Colonic mucosa (tissue), 4 donors: ENCODE measurements at places on chromosomes 2 and 18. TPM values are rescaled to one million over a fixed set of nuclear protein-coding genes. Genes with fewer than 3 reads are reported as not detected.

GRCh38 chr2:29596584-29596983 lies 324.8 kb downstream of the ALK start:
- no peaks in the 10 kb centered on the region for H3K36me3 ChIP-seq
- no peaks in the 10 kb centered on the region for H3K4me1 ChIP-seq
- no peak overlapping the region for H3K4me3 ChIP-seq
- no peak for DNase-seq
- H3K27ac ChIP-seq: no peak overlapping the region

GRCh38 chr2:8886876-8887275 lies 49.5 kb upstream of the KIDINS220 start:
- DNase-seq: no peak
- no peak overlapping the region for H3K4me3 ChIP-seq
- H3K27ac ChIP-seq: no peak overlapping the region
- H3K4me1 ChIP-seq: peaks cover 7% of the 10 kb centered on the region
- H3K36me3 ChIP-seq: no peaks in the 10 kb centered on the region
- H3K27me3 ChIP-seq: no peaks in the 10 kb centered on the region

- H3K36me3 ChIP-seq: no peaks in the 10 kb centered on the region
- H3K4me3 ChIP-seq: no peak overlapping the region
- DNase-seq: no peak
- no peak overlapping the region for H3K27ac ChIP-seq
- no peaks in the 10 kb centered on the region for H3K4me1 ChIP-seq
- H3K27me3 ChIP-seq: no peaks in the 10 kb centered on the region
Measured at GRCh38 chr18:79495591-79496071, 99.9 kb downstream of the NFATC1 start.

DNA sequence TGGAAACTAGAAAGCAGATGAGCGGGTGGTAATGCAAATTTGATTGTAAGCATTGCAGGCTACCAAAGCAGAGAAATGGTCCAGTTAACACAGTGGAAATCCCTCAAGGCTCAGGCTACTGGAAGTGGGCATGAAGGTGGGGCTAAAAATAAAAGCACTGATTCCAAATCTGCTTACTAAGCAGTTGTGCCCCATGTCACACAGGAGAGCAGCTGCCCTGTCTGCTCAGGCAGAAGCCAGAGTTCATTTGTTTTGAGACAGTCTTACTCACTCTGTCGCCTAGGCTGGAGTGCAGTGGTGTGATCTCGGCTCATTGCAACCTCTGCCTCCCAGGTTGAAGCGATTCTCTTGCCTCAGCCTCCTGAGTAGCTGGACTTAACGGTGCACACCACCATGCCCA lies 42.5 kb upstream of the TSPYL6 start:
- no peak overlapping the region for H3K4me3 ChIP-seq
- no peak for DNase-seq
- H3K27ac ChIP-seq: no peak overlapping the region
- no peaks in the 10 kb centered on the region for H3K4me1 ChIP-seq

- H3K4me1 ChIP-seq: no peaks in the 10 kb centered on the region
- H3K27ac ChIP-seq: no peak overlapping the region
- DNase-seq: no peak
- H3K36me3 ChIP-seq: no peaks in the 10 kb centered on the region
- H3K4me3 ChIP-seq: no peak overlapping the region
Measured at GRCh38 chr2:214247531-214247930, 163.3 kb upstream of the VWC2L start.

DNA sequence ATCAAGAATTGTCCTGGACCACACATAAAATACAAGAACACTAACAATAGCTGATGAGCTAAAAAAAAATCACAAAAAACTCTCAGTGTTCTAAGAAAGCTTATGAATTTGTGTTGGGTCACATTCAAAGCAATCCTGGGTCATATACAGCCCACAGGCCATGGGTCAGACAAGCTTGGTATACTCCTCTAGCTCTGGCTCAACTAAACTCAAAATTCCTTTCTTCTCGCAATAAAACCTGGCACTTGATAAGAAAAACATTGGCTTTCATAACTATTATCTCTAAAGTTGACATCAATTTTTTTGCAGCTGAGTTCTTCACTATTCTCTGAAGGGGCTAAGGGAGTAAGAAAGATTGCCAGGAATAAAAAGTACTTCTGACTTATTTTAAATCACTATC lies 38.3 kb downstream of the FBXO48 start:
- no peaks in the 10 kb centered on the region for H3K4me1 ChIP-seq
- no peaks in the 10 kb centered on the region for H3K36me3 ChIP-seq
- no peaks in the 10 kb centered on the region for H3K27me3 ChIP-seq
- H3K27ac ChIP-seq: no peak overlapping the region

DNA sequence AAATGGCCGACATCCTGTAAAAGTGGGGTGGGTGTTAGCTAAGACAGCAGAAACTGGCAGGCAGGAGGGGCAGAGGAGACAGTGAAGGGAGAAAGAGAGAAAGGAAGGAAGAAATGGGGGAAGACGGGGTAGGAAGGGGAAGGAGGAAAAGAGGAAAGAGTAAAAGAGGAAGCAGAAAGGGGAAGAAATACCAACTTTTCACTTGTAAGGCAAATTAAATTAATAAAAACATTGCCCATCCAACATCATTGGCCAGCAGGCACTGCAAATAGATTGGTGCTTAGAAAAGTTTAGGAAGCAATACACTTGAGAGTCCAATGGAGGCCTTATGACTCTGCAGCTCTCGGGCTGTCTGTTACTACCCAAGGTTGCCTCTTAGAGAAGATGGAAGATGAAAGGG lies 116.7 kb downstream of the TNS1 start:
- H3K4me1 ChIP-seq: no peaks in the 10 kb centered on the region
- H3K36me3 ChIP-seq: no peaks in the 10 kb centered on the region
- no peak overlapping the region for H3K27ac ChIP-seq
- H3K4me3 ChIP-seq: no peak overlapping the region

- H3K4me1 ChIP-seq: no peaks in the 10 kb centered on the region
- no peak for DNase-seq
- no peak overlapping the region for H3K27ac ChIP-seq
- no peak overlapping the region for H3K4me3 ChIP-seq
- no peaks in the 10 kb centered on the region for H3K27me3 ChIP-seq
Measured at GRCh38 chr2:31525876-31526275, 54.9 kb downstream of the SRD5A2 start.

GRCh38 chr2:229445501-229446211 lies 174.6 kb upstream of the PID1 start:
- no peaks in the 10 kb centered on the region for H3K4me1 ChIP-seq
- no peaks in the 10 kb centered on the region for H3K27me3 ChIP-seq
- no peak for DNase-seq
- H3K36me3 ChIP-seq: no peaks in the 10 kb centered on the region

DNA sequence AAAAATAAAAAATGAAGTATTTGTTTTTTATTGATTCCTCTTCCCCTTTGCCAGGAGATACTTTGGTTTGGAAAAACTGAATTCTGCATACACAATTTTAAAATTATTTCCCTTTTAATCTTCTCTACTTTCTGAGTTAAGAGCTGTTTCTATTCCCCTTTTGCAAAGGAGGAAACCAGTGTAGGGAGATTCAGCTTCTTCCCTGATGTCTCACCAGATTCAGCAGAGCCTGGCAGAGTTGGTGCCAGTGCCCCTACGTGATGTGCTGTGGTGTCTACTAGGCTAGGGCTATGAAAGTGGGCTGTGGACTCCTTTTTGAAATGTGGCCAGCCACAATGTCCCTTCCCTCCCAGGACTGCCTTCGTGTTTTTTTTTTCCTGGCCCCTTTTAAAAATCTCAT lies 2.4 kb downstream of the RPE start:
- no peaks in the 10 kb centered on the region for H3K4me1 ChIP-seq
- H3K36me3 ChIP-seq: no peaks in the 10 kb centered on the region
- no peak for DNase-seq
- H3K27ac ChIP-seq: no peak overlapping the region
- H3K27me3 ChIP-seq: no peaks in the 10 kb centered on the region

DNA sequence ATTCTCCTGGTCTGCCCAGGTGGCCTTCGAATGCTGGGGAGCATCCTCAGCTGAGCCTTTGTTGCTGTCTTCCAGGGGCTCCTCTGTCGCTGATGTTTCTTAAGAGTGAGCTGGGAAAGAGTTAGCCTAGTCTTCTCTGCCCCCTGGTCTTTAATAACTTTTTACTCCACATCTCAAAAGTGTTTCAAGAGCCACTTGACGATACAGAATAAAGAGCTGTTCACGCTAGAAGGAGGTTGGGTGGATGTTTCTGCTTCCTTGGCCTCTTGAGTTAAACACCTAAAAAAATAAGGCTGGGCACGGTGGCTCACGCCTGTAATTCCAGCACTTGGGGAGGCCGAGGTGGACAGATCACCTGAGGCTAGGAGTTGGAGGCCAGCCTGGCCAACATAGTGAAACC lies 2.8 kb upstream of the BUB1 start:
- H3K27ac ChIP-seq: no peak overlapping the region
- no peak overlapping the region for H3K4me3 ChIP-seq
- H3K27me3 ChIP-seq: no peaks in the 10 kb centered on the region
- no peak for DNase-seq
- H3K4me1 ChIP-seq: no peaks in the 10 kb centered on the region
- no peaks in the 10 kb centered on the region for H3K36me3 ChIP-seq

DNA sequence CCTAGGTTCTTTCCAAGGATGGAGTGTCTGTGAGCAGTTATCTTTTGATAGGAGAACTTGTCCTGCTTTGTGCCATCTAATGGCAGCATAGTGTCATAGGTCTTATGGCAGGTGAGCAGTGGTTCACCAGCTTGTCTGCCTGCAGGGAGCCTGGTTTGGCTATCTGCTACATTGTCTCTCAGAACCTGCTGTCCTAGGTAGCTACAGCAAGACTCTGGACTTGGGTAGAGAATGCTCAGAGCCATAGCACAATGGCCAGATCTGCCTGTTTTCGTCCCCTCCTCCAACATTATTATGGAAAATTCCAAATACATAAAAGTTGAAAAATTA lies 28.3 kb downstream of the AGFG1 start:
- H3K4me1 ChIP-seq: peaks cover 13% of the 10 kb centered on the region
- no peaks in the 10 kb centered on the region for H3K27me3 ChIP-seq
- DNase-seq: no peak

DNA sequence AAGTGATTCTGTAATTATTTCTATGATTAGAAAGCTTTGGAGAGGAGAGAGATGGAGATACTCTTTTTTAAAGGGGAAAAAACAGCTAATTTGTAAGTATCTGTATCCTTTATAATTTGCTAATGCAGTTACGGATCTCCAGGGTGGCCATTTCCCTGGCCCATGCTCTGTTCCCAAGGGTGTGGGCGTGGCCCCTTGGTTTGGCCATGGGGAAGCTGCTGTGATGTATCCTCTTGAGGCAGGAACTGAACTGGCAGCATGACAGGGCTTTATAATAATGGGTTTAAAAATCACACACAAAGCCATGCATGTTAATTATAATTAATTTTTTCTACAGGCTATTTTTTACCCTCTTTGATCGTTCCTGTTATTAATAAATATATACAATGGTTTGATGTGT lies 27.0 kb downstream of the TRAPPC12 start:
- H3K4me1 ChIP-seq: no peaks in the 10 kb centered on the region
- no peak overlapping the region for H3K27ac ChIP-seq
- no peak for DNase-seq

DNA sequence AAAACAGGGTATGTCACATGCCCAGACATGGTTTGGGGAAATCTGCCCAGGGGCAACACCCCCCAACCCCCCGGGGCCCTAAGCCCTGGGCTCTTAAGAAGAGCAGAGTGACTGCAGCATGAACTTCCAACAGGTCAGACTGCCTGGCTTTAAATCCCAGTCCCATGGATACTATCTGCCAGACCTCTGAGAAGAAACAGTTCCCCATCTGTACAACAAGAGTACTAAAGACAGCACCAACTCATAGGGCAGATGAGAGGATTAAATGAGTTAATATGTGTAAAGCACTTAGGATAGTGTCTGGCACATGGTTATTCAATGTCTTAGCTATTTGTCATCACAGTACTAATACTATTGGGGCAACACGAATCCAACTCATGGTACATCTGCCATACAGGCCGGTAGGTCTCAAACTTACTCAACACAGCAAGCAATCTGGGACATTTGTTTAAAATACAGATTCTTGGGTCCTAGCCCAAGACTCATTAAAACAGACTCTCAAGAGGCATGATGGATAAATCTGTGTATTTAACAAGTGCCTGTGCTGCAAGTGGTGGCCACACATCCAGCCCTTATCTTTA lies 23.4 kb downstream of the CDH2 start:
- no peaks in the 10 kb centered on the region for H3K4me1 ChIP-seq
- H3K36me3 ChIP-seq: no peaks in the 10 kb centered on the region
- H3K27me3 ChIP-seq: no peaks in the 10 kb centered on the region
- no peak overlapping the region for H3K4me3 ChIP-seq
- H3K27ac ChIP-seq: no peak overlapping the region

GRCh38 chr2:144082327-144082726 lies 437.6 kb downstream of the ZEB2 start:
- no peaks in the 10 kb centered on the region for H3K4me1 ChIP-seq
- H3K36me3 ChIP-seq: no peaks in the 10 kb centered on the region
- H3K27me3 ChIP-seq: no peaks in the 10 kb centered on the region
- H3K27ac ChIP-seq: no peak overlapping the region
- H3K4me3 ChIP-seq: no peak overlapping the region

DNA sequence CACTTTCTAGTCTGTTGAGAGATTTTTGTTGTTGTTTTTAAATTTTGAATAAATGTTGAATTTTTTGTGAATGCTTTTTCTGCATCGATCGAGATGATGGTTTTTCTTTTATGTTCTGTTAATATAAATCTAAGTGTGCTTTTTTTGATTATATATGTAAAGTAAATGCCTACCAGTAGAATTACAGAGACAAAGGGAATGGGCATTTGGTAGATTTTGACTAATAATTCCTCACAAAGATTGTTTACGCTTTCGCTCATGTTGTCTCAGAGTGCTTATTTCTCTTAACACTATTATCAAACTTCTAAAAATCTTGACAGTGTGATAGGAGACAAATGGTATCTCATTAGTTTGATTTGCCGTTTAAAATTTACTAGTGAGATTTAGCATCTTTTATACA lies 3.7 kb downstream of the MYO3B start:
- H3K27ac ChIP-seq: no peak overlapping the region
- no peaks in the 10 kb centered on the region for H3K4me1 ChIP-seq
- no peak for DNase-seq
- no peak overlapping the region for H3K4me3 ChIP-seq
- no peaks in the 10 kb centered on the region for H3K36me3 ChIP-seq

- H3K4me3 ChIP-seq: no peak overlapping the region
- H3K4me1 ChIP-seq: no peaks in the 10 kb centered on the region
- H3K36me3 ChIP-seq: no peaks in the 10 kb centered on the region
- no peaks in the 10 kb centered on the region for H3K27me3 ChIP-seq
- DNase-seq: no peak
Measured at GRCh38 chr2:109066501-109066900, 62.5 kb upstream of the SH3RF3 start.

DNA sequence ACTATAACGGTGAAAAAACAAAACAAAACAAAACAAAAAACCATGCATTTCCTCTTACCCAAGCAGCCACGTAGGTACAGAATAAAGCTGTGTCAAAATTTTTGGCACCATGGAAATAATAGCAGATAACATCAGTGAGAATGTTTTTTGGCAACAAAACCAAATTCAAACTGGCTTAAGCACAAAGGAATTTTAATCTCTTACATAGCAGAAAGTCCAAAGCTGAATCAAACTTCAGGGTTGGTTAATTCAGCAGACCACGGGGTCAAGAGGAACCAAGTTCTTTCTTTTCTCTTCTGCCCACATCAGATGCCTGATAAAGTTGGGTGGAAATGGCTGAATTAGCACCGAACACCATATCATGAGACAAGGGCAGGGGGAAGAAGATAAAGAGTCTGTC lies 129.5 kb downstream of the PAX3 start:
- no peaks in the 10 kb centered on the region for H3K27me3 ChIP-seq
- no peak overlapping the region for H3K4me3 ChIP-seq
- H3K4me1 ChIP-seq: no peaks in the 10 kb centered on the region
- no peak for DNase-seq

The CABLES1 gene
- 6.2 TPM for total RNA-seq

The SIX3 gene
- not detected for total RNA-seq

The SP9 gene
- not detected for total RNA-seq

The CYP27A1 gene
- 21.7 TPM for total RNA-seq

The DSC1 gene
- total RNA-seq: 0.17 TPM

The RND3 gene
- total RNA-seq: 26.8 TPM

The SNTG2 gene
- 0.72 TPM for total RNA-seq

The FNDC4 gene
- 0.64 TPM for total RNA-seq

The DSG4 gene
- total RNA-seq: 0.16 TPM
